ENCODE measurements at places on chromosomes 4 and X.

GRCh38 chr4:41930139-41930831 lies 4.9 kb upstream of the TMEM33 start:
- DNase-seq: no peak

- no peak for DNase-seq
Measured at GRCh38 chrX:81367291-81367690, 165.4 kb downstream of the SH3BGRL start.

DNA sequence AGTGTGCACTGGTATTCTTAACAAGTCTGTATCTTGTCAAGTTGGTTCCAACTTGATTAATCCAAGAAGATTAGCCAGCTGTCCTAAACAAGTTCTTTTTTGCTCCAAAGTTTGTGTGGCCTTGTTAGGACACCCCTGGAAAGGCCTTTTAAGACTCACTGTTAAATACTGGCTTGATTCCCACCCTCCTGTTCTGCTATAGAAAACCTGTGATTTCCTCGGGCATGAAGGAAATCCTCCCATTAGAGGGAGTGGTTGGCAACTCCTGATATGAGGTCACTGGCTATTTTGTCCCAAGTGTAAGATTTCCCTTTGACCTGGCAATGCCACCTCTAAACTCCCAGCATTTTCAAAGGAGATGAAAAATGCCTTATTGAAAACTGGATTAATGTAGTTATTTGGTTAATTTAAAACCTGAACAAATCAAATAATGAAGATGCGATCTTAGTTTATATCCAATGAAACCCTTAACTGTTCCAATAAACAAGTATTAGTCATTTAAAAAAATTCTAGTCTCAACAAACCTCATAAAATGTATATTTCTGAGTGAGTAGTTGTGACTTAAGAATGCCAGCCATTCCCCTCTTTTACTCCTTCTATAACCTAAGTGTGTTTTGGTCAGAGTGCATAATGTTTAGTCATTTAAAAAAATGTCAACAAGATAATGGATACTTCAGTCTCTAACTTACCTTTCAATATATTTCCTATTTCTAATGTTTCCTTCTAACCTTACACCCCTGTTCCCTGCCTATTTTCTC lies 94.4 kb downstream of the NPNT start:
- DNase-seq: no peak

GRCh38 chr4:19309378-19309777 lies 942.3 kb upstream of the SLIT2 start:
- peak; percentile 76 for DNase-seq

GRCh38 chr4:54658252-54659093 lies 716 bp downstream of the KIT start:
- peak; percentile 54 for DNase-seq

- no peak for DNase-seq
Measured at GRCh38 chr4:121964958-121965357, 13.1 kb upstream of the TRPC3 start.

DNA sequence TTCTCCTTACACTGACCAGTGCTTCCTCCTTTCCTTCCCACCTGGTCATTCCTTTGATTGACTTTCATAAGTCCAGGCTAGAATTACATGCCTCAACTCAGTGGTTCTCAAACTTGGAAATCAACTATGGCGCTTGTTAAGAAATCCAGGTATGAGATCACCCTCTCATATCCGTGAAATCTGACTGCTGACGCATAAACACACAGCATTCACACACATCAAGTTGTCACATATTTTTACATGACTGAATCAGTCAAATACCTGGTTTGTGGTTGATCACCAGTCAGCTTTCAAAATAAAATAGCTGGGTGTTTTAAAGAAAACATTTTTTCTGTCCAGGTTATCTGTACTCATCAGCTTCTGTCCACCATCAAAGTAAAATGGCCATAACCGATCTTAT lies 433.5 kb downstream of the AFF2 start:
- DNase-seq: no peak

- DNase-seq: no peak
Measured at GRCh38 chr4:10245751-10246150, 129.2 kb upstream of the WDR1 start.

- DNase-seq: no peak
Measured at GRCh38 chrX:68997511-68997910, 167.7 kb downstream of the PJA1 start.

- DNase-seq: peak; percentile 97
Measured at GRCh38 chr4:170027181-170027829, 1.1 kb upstream of the MFAP3L start.

Measured in AG10803 (cell line).